AML-193 (cell line): ENCODE measurements at places on chromosomes 13 and 19.

DNA sequence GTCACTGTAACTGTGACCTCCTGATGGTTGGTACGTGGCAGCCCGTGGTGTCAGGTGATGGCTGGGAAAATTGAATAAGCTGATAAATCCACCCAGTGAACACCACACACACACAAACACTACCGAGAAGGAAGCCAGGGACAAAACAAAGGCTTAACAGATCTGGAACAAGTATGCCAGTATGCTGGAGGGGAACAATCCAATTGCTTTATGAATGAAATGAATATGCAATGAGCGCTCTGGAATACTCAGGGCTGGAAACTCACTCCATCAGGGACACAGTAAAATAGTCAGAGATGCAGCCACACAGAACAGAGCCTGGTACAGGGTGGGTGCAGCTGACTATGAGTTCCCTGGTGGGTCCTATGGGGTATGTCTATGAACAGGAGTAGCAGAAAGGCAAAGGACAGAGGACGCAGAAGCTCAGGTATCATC is 16.7 kb downstream of the TMTC4 start:
- DNase-seq, result no peak

DNA sequence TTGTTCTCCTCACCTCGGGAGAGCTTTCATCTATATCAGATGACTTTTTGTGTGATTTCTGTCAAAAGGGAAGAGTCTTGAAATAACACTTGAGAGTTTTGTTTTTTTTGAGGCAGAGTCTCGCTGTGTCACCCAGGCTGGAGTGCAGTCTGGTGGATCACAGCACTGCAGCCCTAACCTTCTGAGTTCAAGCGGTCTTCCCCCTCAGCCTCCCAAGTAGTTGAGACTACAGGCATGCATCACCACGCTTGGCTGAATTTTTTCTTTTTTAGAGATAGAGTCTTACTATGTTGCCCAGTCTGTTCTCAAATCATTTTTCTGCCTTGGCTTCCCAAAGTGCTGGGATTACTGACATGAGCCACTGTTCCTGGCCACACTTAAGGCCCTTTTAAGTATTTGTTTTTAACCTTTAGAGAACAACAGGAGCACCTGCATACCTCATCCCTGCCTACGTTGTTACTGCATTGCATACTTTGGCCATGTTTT is 11.4 kb downstream of the NDFIP2 start:
- no peak for DNase-seq

DNA sequence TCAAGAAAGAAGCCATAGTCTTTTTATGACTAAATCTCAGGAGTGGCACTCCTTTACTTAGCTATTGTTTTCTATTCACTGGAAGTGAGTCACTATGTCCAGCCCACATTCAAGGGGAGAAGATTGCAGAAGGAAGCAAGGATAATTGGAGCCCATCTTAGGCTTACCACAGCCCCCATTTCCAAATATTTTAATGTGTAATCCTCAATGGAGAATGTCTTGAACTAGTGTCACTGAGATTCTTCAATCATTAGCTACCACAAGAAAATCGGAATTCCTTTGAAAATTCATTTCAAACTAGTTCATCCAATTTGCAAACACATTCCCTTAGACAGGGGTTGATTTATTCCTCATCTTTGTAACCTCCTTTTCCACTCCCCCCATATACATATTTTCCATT is 84.7 kb downstream of the DLEU7 start:
- DNase-seq, result no peak

DNA sequence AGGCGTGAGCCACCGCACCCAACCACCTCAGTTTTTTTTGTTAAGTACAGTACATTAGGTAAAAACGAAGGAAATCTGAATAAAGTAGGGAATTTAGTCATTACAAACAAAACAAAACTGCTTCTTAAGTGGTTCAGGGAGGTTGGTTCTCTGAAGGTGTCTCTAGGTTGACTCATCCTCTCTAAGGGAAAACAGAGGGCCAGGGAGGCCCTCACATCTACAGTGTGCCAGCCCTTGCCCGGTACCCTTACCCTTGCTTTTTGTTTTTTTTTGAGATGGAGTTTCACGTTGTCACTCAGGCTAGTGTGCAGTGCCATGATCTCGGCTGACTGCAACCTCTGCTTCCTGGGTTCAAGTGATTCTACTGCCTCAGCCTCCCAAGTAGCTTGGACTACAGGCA is 17.2 kb upstream of the JUND start:
- DNase-seq, result no peak

DNA sequence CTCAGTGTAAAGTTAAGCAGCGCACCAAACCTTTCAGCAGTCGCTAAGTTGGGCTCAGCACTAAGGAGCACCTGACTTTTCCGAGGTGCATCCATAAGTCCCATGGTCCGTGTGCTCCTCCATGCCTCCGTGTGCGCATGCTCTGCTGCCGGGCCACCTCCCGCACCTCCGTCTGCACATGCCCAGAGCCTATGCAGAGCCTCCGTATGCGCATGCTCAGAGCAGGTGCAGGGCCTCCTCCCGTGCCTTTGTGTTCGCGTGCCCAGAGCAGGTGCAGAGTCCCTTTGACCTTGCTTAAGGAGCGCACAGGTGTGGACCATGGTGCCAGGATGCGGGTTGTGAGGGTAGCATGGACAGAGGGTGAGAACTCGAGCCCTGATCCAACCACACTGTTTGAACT is 46.0 kb downstream of the ATP11A start:
- no peak for DNase-seq

DNA sequence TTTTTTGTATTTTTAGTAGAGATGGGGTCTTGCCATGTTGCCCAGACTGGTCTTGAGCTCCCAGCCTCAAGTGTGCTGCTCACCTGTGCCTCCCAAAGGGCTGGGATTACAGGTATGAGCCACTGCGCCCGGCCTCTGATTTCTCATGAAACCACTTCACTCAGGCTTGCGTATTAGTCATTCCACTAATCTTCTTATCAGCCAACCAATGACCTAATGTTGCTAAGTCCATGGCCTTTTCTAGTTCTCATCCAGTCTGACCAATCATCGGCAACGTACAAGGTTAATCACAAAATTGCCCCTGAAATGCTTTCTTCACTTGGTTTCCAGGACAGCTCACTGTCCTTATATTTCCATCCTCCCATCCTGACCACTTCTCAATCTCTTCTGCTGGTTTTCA is 605.3 kb upstream of the SLC10A2 start:
- DNase-seq, result no peak

DNA sequence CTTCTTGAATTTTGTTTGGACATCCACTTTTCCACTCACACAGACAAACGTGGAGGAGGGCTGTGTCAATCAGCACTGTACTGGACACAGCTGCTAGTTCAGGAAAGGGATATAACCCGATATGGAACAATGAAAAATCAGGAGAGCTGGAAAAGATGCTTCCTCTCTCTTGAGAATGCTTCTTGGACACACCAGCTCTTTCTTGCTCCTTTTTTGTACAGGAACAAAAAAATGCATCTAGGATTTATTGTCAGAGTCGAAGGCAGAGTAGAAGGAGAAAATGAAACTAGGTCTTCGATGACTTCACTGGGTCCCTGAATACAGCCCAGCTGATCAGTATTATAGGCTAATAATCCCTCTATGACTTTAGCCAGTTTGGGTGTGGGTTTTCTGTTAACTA is 62.2 kb downstream of the PEG3 start:
- no peak for DNase-seq

- no peak for DNase-seq
Observed at GRCh38 chr19:40279761-40280607, 5.2 kb downstream of the AKT2 start.

DNA sequence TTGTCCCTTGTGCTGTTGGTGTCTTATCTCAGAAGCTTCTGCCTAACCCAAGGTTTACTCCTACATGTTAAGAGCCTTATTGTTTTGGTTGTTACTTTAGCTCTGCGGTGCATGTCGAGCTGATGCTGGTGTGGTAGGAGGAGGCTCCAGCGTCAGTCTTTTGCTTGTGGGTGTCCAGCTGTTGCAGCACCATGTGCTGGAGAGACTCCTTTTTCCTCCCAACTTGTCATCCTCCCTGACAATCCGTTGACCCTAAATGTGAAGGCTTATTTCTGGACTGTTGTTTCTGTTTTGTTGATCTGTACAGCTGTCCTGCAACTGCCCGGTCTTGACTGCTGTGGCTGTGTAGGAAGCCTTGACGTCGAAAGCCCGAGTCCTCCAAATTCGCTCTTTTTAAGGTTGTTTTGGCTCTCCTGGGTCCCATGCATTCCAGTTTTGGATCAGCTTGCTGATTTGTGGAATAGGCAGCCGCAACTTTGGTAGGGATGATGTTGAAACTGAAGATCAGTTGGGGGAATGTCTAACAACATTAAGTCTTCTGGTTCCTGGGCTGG is 15.3 kb downstream of the NAXD start:
- DNase-seq, result no peak

- DNase-seq, result no peak
Observed at GRCh38 chr13:44732503-44733098, 156.5 kb upstream of the TSC22D1 start.
